Activated CD4-positive, CD25-positive, alpha-beta regulatory T cell treated with anti-CD3 and anti-CD28 coated beads, Interleukin-2, amount 50 U/mL, for 24 hours (primary cell): ENCODE measurements at places on chromosomes 7 and 10.
A peak's percentile ranks its signal among the peaks of the same experiment; 100 is the strongest.

- ATAC-seq: peak; percentile 61
Observed at GRCh38 chr7:2508327-2509215, 11.0 kb upstream of the LFNG start.

- no peak for ATAC-seq
Observed at GRCh38 chr7:130364451-130364850, 15.8 kb upstream of the CPA1 start.

GRCh38 chr7:33547880-33548279 lies 357.5 kb upstream of the BMPER start:
- ATAC-seq: no peak

- ATAC-seq: no peak
Observed at GRCh38 chr7:14436878-14437277, 447.4 kb upstream of the ETV1 start.

DNA sequence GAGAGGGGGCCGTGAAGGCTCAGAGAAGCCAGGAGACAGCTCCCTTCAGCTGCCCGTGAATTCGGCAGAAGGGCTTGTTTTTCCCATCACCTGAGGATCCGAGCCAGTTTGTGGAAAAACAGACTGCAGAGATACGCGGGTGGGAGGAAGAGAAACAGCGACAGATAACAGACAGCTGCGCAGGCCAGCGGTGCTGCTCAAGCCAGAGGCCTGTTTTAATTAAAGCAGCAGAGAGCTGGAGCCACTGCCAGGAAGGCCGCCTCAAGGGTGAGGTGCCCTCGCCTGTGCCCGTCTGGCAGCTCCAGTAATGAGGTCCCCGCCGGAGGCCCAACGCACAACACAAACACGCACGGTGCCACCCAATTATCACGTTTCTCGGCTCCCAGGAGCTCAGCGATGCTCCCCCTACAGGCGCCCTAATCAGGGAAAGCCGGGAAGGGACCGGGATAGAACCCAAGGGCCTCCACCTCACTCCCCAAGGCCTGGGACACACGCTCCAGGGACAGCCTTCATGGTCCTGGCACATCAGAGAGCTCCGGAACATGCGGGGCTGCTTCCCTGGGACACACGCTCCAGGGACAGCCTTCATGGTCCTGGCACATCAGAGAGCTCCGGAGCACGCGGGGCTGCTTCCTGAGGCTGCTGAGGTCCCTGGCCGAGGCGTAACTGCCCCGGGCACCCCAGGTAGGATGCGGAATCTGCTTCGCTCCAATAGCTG lies 60.6 kb upstream of the DNAAF5 start:
- no peak for ATAC-seq

DNA sequence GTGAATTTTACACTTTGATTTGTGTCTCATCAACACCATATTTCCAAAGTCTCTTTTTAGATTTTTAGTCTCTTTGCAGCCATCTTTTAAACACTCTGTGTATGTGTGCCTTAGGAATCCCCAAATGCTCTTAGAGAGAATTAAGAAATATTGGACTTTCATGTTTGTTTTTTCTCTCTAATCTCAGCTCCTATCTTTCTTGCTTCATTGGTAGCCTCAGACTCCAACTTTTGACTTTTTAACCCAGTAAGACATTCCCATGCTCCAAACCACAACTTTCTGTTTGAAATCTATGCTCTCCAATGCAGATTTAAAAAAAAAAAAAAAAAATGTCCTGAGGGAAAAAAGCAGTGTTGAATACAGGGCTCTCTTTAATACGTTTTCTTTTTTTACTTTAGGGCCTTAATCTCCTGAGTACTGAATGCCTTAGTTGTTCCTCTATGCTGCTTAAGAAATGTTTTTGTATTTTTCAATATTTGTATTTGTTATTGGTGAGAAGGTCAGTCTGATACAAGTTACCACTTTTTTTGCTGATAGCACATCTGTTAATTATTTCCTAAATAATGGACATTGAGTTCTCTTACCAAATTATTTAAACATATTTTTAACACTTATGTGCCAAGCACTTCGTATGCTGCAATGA lies 489.9 kb downstream of the NXPH1 start:
- no peak for ATAC-seq

DNA sequence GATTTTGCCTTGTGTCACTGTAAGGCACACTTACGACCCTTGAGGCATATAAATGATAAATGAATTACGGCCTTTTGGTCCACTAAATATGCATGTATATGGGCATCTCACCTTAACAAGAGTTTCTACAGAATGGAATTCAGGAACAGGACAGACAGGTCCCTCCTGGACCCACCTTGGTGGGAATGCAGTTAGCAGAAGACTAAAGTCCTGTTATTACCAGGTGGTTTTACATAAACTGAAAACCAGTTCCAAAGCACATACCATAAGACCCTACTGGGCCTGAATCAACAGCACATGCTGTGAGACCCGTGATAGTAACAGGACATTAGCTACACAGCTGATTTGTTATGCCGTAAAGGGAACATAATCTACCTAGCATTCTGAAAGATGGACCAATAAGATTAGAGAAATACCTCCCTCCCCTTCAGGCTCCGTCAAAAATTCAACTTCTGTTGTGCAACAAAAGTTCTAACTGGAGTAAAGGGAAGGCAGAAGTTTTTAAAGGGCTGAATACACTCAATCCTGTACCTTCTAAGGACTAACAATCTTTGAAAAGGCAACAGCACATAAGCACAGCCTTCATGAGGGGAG lies 24.0 kb downstream of the LAMB1 start:
- ATAC-seq: no peak

DNA sequence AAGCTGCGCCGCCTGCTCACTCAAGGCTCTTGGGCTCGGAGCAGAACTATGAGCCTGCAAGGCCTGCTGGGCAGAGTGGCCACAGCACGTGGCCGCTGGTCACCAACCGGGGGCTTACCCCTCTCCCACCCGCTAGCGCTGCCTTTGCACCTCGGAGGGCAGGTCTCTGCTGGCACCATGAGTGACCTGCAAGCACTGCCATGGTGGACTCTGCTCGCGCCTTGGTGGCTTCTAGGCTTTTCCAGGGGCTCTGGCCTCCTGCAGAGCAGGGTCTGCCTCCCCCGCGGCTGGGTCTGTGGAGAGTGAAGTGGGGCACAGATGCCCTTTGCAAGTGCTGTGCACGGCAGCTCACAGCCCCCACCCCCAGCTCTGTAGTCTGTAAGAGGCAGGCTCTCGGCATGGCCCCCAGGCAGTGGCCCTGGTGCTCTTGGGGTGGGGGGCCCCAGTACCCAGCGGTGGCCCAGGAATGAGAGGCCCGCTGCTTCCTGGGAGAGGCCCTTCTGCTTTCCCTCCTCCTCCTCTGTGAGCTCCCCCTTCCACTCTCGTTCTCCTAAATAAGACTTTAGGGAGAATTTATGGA lies 119.6 kb downstream of the INPP5A start:
- no peak for ATAC-seq

DNA sequence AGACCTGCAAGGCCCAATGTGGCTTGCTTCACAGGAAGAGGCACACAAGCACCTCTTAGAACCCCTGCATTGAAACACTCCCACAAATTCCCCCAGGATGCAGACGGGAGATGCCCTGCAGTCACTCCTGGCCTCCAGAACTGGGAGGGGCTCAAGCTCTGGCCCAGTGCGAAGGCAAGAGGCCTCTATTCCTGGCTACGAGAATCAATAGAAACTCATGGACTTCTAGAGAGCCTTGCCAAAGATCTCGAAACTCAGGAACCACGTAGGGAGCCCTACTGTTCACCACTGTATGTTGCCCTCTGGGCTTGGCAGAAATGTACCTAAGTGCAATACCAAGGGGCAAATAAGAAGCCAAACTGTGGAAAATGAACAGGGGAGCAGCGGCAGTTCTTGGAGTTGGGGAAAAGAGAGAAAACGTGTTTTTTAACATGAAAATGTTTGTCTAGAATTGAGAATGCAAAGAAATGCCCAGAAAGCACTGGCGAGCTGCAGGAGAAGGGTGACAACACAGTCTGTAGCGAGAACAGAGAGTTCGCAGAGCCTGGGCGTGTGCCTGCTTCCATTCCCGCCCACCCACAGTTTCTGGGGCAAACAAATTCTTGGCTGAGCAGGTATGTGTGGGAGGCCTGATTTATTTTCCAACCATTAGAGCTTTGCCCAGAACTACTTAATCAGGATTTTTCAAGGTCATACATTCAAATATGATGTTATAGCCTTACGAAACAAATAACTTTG lies 260.5 kb upstream of the KLF14 start:
- ATAC-seq: no peak

GRCh38 chr7:1394371-1394770 lies 64.9 kb downstream of the MICALL2 start:
- no peak for ATAC-seq

DNA sequence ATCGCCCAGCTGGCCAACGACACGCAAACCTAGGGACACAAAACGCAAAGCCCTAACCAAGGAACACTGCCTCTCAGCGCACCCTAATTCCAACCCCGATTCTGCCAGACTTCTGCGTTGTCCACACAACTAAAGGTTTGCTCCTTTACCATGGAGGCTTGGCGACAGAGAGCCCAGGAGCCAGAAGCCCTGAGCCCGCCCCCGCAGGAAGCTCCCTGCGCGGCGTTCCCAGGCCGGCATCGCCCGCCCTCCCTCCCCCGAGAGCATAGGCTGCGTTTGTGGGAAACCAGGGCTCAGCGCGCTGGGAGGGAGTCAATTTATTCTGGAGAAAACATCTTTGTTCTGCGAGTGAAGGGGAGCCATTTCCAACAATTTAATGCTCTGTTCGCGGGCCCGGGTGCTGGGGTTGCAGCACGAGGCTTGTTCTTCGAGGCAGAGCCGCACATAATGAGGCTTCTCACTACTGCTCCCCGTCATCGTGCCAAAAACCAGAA lies 103.9 kb downstream of the GRID1 start:
- no peak for ATAC-seq

DNA sequence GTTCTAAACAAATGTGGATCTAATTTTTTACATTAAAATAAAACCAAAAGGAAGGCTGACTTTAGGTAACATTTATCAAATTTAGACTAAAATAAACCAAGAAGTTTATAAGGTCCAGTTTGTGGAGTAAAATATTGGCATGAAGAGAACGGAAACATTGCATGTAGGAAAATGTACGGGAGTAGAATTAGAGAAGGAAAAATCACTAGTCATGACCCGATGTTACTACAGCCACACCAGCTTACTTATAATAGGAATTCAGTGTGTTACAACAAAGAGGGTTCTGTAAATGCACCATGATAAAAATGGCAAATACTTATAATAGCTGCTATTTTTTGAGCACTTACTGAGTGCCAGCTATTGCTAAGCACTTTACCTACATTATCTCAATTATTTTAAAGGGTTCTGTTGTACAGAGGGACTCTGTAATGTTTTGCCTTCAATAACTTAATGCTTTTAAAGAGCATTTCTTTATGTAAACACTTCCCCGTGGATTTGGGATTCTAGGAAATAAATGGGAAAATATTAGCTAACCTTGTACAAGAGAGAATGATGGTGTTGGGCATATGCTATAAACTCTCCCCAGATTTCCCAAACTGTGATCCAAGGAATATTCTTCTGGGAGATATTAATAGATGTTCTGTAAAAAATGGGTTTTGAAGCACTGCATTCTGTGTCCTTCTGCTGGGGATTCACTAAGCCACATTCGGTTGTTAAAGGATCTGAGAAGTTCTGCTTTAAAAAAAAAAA lies 296.7 kb downstream of the BBS9 start:
- ATAC-seq: no peak

GRCh38 chr7:89133357-89133756 lies 337.8 kb upstream of the TEX47 start:
- ATAC-seq: no peak
